Muscle of arm (tissue), 14 donors: ENCODE measurements at places on chromosomes 3 and 15. TPM values are rescaled to one million over a fixed set of nuclear protein-coding genes. Genes with fewer than 3 reads are reported as not detected.

The SYNM gene
- polyA plus RNA-seq: 54.4 TPM

The WDR73 gene
- polyA plus RNA-seq: not detected

The ROPN1 gene
- not detected for polyA plus RNA-seq

- no peak for DNase-seq
These were observed 45.0 kb downstream of the TIGIT start for GRCh38 chr3:114338651-114339357.

DNA sequence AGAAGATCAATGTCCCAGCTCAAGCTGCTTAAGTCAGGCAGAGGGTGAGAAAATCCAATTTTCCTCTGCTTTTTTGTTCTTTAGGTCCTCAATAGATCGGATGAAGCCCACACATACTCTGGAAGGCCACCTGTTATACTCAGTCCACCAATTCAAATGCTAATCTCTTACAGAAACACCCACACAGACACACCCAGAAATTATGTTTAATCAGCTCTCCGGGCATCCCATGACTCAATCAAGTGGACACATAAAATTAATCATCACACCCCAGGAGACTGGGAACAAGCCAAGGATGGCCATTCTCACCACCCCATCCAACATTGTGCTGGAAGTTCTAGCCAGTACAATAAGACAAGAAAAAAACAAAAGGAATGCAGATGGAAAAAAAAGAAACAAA, 67.8 kb upstream of the SLC24A5 start:
- DNase-seq: no peak

GRCh38 chr15:73981761-73982221, 10.3 kb downstream of the STOML1 start:
- DNase-seq: no peak

GRCh38 chr3:42823351-42823750, 14.1 kb downstream of the ACKR2 start:
- no peak for DNase-seq

- no peak for DNase-seq
These were observed 69.2 kb downstream of the RASA2 start for GRCh38 chr3:141556034-141556433.

- no peak for DNase-seq
These were observed 37.7 kb downstream of the MCCC1 start for GRCh38 chr3:183061391-183062172.

DNA sequence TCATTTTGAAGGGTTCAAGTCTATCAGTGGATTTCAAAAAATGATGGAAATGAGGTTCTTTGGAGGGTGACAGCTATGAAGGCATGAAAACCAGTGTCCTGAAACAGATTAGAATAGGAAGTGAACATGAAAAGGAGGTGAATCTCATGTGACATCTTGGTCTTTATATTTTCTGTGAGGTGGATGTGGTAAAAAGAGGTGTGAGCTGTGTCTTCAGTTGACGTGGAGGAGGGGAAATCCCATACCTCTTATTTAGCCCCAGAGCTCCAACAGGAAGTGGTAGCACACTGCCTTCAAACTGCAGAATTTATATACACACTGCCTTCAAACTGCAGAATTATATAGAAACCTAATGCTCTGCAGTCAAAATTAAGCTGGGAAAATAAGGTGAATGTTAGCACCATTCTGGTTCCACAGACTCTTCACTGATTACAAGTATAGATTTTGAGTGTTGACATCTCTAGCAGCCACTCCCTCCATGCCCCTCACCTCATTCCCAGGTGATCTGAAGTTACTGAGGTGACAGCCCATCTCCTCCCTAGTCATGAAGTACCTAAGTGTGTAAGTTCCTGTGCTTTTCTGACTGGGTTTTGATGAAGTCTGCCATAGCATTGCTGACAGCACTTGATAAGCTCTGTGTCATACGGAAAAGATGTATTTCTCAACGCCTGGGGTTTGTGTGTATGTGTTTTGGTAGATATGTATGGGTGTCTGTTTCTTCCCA, 2.7 kb downstream of the RAB8B start:
- no peak for DNase-seq

GRCh38 chr3:141413391-141413790, 45.1 kb downstream of the ZBTB38 start:
- no peak for DNase-seq

DNA sequence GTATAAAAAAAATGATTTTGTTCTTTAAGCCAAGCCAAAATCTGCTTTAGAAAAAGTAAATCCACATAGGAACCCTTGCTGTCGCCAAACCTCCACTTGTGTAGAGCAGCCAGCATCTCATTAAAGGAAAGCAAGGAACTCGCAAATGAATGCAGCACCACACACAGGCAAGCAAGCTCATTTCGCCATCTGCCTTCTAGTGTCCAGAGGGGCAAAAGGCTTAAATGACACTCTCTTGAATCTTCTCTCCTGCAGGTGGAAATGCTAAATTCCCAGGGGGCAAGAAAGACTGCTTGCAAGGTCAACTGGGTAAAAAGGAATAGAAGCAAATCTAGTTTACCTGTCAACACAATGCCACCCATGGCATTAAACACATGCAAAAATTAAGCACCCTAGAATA, 2.4 kb downstream of the MB21D2 start:
- no peak for DNase-seq

DNA sequence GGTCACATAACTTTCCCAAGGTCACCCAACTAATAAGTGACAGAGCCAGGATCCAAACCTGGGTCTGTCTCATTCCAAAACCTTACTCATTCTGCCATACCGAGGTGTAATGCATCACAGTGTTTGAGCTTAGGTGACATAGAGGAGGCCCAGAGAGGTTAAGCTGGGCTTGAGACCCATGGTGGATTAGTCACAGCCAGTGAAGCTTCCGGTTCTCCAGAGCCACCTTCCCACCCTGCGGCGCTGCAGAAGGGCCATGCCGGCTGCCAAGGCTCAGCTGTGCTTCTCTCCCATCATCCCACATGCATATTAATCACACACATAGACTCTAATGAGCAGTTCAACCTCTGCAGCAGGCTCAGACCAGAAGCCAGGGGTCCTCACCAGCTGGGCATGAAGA, 42.2 kb downstream of the SPSB4 start:
- DNase-seq: no peak

GRCh38 chr15:78859971-78860719, 12.5 kb upstream of the MORF4L1 start:
- peak; percentile 62 for DNase-seq

DNA sequence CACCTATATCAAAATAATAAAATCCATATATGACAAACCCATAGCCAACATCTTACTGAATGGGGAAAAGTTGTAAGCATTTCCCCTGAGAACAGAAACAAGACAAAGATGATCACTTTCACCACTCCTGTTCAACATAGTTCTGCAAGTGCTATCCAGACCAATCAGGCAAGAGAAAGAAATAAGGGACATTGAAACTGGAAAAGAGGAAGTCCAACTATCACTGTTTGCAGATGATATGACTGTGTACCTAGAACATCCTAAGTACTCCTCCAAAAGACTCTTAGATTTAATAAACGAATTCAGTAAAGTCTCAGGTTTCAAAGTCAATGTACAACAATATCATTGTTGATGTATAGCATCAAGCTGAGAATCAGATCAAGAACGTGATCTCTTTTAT, 35.6 kb upstream of the FGF7 start:
- no peak for DNase-seq

DNA sequence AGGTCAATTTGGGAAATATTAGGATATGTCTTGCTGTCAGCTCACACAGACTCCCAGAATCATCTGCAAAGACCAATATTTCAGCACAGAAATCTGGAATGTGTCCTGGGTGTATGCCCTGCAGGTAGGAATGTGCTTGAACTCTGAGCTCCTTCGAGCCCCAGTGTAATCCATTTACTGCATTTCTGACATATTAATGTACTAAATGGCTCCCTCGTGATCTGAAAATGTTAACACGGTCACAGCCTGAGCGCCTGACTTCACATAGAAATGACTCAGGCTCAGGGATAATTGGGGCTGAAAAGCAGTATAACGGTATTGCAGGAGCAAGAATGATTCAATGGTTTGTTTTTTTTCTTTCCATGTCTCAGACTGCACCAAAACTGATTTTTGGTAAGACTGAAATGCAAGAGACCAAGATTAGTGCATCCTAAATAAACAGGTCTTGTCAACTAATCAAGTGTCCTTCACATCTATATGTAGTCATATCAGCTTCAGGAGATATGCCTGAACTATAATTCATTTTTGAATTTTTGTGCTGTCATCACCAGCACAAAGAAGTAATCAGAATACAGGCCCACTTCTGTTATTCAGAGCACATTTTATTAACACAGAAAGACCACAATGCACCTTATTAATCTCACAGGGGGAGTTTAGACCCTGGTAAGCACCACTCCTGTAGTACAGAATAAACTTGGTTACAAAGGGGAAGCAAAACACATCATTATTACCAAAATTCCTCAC, 49.8 kb downstream of the DCLK3 start:
- DNase-seq: no peak
